Skin of body (tissue), 3 donors: ENCODE measurements at places on chromosomes 13 and 19. TPM values are rescaled to one million over a fixed set of nuclear protein-coding genes. Genes with fewer than 3 reads are reported as not detected.

BRCA2 gene
- 5.6 TPM for total RNA-seq

LENG9 gene
- total RNA-seq: 1.7 TPM

PINLYP gene
- 23.1 TPM for total RNA-seq

RFX1 gene
- total RNA-seq: 3.9 TPM

RFPL4AL1 gene
- not detected for total RNA-seq

ERFL gene
- total RNA-seq: 0.10 TPM

UBE2L5 gene
- 0.99 TPM for total RNA-seq

MUC16 gene
- total RNA-seq: 0.49 TPM

OR7A5 gene
- total RNA-seq: not detected

RXFP2 gene
- total RNA-seq: not detected

PTH2 gene
- total RNA-seq: not detected

TNFSF13B gene
- total RNA-seq: 3.9 TPM

ZNF567 gene
- 11.1 TPM for total RNA-seq

KIR2DL1 gene
- total RNA-seq: not detected

CD37 gene
- 8.2 TPM for total RNA-seq

SIGLEC7 gene
- total RNA-seq: 0.49 TPM
